ENCODE measurements at places on chromosomes 11 and 22. TPM values are rescaled to one million over a fixed set of nuclear protein-coding genes. Genes with fewer than 3 reads are reported as not detected.

- DNase-seq, result no peak
Measured at GRCh38 chr22:45889539-45890350, 87.2 kb downstream of the WNT7B start.

DNA sequence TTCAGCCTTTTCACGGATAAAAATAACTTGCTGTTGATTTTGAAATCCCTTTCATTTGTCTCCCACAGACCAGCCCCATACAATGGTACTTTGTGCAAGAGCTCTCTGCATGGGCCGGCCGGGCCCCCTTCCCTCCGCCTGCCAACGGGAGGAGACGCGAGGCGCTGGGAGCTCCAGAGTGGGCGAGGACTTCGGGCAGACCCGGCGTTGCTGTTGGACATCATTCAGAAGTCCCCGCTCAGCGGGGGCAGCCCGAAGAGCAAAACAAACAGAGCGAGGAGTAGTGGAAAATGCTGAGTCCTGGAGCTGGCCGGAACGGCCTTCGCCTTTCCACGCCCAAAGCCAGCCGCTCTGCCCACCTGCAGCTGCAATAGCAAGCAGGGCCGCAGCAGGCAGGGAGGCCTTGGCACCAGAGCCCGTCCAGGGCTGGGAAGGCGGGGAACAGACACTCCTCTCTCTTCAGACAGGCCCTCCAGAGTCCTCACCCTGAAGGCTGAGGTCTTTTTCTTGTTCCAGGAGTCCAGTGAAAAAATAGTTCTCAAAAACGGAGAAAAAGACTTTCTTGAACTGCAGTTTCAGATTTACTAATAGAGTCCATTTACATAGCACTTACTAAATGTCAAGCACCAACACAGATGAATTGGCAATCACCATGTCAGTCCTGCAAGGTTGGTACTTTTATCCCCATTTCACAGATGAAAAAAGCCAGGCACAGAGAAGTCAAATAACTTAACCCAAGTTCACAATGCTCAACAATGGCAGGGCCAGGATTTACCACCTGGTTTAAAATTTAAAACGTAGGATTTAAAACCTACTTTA lies 135.5 kb downstream of the ETS1 start:
- no peak for DNase-seq

DNA sequence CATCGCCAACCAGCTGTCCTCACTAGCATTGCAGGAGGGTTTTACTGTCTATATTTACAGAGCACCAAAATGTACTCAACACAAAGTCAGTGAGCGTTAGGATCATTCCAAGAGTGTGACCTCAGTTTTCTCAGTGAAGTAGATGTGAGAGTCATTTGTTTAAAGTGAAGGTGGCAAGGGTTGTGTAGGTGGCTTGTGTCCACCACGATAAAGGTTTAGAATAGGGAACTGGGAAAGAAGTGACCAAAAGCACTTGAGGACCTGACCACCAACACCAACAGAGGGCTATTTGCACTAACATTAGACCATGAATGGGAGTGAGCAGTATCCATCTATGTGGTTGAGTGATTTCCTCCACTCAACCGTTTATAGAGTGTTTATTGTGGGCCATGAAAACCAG lies 152.5 kb upstream of the POU2AF2 start:
- DNase-seq, result no peak

GRCh38 chr22:43205748-43206508 lies 19.0 kb upstream of the TTLL12 start:
- no peak for DNase-seq

DNA sequence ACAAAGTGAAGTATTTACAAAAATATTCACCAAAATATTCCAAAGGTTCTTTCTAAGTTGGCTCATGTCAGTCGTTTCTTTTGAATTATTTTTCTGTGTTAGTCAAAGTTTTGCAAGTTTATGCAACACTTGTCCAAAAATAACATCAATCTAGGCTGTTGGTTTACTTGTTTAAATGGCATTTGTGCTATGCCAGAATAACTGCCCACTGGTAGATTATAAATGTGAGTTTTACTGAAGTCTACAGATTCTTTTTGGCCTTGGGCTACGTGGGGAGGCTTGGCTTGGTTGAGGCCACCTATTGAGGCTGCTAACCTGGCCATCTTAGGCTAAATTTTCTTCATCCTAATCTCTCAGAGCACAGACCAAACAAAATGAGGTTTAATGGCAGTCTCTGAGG lies 1091.9 kb upstream of the RAG2 start:
- DNase-seq, result no peak

IL10RA gene
- 32.2 TPM for total RNA-seq
